ENCODE measurements at places on chromosomes 4 and X.

DNA sequence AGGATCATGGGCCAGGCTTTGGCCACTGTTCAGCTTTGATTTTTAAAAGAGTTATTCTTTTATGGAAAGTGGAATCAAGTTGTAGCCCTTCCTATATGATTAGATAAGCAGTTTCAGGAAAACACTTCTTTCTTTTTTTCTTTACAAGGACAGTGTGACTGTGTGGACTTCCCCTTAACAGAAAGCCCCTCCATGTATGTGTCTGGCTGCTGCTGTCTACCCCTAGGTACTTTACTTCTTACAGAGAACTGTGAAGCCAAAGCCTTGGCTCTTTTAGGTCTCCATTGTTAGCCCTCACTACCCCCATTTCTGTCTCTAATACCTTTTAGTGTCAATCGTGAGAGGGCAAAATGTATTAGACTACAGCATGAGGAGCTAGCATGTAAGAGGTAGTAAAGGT lies 19.1 kb downstream of the VSIG1 start:
- H3K27ac ChIP-seq: no peak overlapping the region
- H3K27me3 ChIP-seq: no peaks in the 10 kb centered on the region
- H3K4me1 ChIP-seq: no peaks in the 10 kb centered on the region
- H3K36me3 ChIP-seq: peaks cover 2% of the 10 kb centered on the region
- no peak overlapping the region for H3K4me3 ChIP-seq

DNA sequence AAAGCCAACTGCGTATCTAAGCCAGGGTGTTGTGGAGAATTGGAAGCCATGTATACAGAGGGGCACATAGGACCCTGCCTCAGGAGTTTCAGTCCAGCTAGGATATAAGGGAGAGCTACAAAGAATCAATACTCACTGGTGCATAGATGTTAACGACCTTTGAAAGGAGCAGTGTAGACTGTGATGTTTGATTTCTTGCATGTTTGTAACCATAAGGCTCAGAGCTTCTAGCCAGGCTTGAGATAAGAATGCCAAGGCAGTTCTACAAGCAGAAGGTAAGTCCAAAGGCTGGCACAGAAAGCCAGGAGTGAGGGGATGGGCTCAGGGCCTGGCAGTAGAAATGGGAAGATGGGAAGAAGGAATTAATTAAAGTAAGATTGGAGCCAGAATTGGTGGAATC lies 75.7 kb downstream of the CC2D2A start:
- no peak for DNase-seq
- H3K4me1 ChIP-seq: peaks cover 10% of the 10 kb centered on the region
- peaks cover 5% of the 10 kb centered on the region for H3K36me3 ChIP-seq
- H3K27ac ChIP-seq: no peak overlapping the region

- H3K36me3 ChIP-seq: no peaks in the 10 kb centered on the region
- H3K27me3 ChIP-seq: no peaks in the 10 kb centered on the region
- H3K27ac ChIP-seq: no peak overlapping the region
Measured at GRCh38 chr4:37001688-37002436, 242.7 kb upstream of the NWD2 start.

DNA sequence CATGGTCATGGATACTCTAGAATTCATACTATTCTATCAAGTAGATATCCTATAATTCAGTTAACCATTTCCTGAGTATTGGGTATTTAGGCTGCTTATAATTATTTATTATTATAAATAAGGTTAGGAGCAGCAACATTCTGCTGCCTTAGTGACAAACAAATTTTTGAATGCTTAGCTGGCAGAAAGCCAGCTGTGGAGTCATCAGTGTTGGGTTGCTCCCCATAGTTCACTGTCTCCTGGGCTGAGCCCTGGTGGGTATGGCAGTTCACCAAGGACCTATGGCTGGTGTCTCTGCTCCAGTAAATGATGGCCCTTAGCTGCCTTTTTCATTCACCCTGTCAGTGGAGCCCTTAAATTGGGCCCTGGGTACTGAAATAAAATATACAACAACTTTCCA lies 61.8 kb downstream of the SMARCA5 start:
- H3K27me3 ChIP-seq: no peaks in the 10 kb centered on the region
- no peak overlapping the region for H3K4me3 ChIP-seq
- no peak overlapping the region for H3K27ac ChIP-seq
- H3K4me1 ChIP-seq: no peaks in the 10 kb centered on the region
- no peak for DNase-seq
- H3K36me3 ChIP-seq: peaks cover 8% of the 10 kb centered on the region

DNA sequence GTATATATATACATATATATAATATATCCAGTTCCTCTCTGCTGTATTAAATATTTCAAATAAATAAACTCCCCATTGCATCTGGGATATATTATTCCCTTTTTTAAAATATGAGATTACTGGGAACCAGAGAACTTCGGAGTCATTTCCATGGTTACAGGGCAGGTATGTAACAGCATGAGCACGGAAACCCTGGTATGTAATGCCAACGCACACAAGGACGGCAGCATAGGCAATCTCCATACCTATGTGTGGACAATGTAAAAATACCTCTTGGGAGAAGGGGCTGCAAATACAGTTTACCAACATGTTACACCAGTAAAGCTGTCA lies 62.8 kb downstream of the NUDT10 start:
- no peak for DNase-seq
- peaks cover 4% of the 10 kb centered on the region for H3K36me3 ChIP-seq
- peaks cover 5% of the 10 kb centered on the region for H3K4me1 ChIP-seq
- H3K27me3 ChIP-seq: no peaks in the 10 kb centered on the region
- no peak overlapping the region for H3K27ac ChIP-seq

GRCh38 chrX:18887825-18888212 lies 96.1 kb downstream of the PHKA2 start:
- no peaks in the 10 kb centered on the region for H3K27me3 ChIP-seq
- peaks cover 19% of the 10 kb centered on the region for H3K4me1 ChIP-seq
- H3K27ac ChIP-seq: no peak overlapping the region
- no peak overlapping the region for H3K4me3 ChIP-seq

- no peaks in the 10 kb centered on the region for H3K36me3 ChIP-seq
- DNase-seq: no peak
- no peaks in the 10 kb centered on the region for H3K27me3 ChIP-seq
- peaks cover 8% of the 10 kb centered on the region for H3K4me1 ChIP-seq
Measured at GRCh38 chrX:68823413-68824151, 5.2 kb upstream of the EFNB1 start.

DNA sequence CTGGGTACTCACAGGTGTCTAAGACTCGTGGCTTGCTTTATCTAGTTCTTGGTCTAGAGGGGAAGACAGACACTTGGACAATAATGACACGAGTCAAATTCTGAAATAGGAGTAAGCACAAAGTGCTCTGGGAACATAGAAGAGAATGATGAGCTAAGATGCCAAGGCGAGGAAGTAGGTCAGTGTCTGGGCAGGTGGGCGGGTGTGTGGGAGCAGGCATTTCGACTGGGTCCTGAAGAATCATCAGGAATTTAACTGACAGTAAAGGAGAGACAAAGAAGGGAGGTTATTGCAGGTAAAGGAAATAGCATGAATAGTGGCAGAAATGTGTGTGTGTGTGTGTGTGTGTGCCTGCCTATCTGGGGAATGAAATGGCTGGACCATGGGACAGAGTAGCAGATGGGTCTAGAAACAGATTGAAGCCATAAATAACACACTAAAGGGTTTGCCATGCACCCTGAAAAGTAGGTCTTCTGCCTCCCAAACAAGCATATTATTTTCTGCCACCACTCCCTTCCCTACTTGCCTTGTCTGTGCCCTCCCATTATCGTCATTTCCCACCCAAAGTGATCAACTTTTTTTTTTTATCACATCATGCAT lies 58.4 kb upstream of the SLC25A43 start:
- no peak for DNase-seq
- no peaks in the 10 kb centered on the region for H3K36me3 ChIP-seq
- H3K27me3 ChIP-seq: peaks cover 6% of the 10 kb centered on the region

GRCh38 chrX:114619874-114620273 lies 36.0 kb downstream of the HTR2C start:
- DNase-seq: no peak
- no peak overlapping the region for H3K27ac ChIP-seq
- H3K27me3 ChIP-seq: no peaks in the 10 kb centered on the region
- no peaks in the 10 kb centered on the region for H3K36me3 ChIP-seq

DNA sequence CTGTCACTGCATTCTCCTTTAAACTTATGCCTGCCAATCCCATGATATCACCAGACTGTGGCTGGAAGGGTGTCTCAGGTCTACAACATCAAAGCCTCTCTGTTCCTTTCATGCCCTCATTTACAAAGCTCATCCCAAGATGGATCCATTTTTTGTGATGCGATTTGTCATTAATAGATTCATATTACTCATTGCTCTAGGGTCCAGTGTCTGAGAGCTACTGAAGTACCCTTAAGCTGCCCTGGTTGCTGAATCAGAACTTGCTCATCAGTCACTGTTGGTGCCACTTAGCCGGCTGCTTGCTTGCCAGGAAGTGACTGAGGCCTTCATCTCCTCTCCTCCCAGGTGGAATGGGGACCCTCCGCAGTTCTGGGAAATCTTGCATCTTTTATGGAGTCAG lies 395.5 kb upstream of the BOD1L1 start:
- H3K4me3 ChIP-seq: no peak overlapping the region
- H3K27ac ChIP-seq: no peak overlapping the region
- no peaks in the 10 kb centered on the region for H3K36me3 ChIP-seq
- no peaks in the 10 kb centered on the region for H3K4me1 ChIP-seq

DNA sequence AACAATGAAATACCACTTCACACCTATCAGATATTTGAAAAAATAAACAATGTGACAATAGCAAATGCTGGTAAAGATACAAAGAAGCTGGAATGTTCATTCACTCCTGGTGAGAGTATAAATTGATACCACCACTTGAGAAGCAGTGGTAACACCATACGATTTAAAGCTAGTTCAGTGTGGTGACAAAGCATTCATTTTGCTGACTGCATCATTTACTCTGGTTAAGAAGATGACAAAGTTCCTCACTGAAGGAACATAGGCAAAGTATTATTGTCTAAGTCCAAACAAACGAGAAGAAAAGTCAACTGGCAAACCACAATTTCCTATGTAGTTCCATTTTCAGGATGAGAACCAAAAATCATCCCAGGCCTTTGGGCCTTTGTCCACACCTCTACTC lies 102.5 kb downstream of the GEMIN8 start:
- H3K4me3 ChIP-seq: no peak overlapping the region
- H3K4me1 ChIP-seq: no peaks in the 10 kb centered on the region

DNA sequence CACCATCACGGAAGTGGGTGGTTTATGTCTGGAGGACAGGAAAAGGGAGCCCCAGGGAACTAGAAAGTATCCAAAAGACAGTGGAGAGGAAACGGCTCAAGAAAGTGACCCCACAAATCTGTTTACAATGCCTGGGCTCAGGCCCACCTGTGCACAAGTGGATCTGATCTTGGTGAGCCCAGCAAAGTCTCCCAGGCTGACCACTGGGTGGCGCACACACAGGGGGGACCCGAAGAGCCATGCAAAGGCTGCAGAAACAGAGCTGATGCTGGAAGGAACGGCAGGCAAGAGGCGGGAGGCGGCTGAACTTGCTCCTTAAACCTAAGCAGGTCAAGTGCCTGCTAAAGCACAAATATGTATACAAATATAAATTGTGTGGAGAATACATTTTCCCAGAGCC lies 9.6 kb downstream of the HAUS7 start:
- peaks cover 18% of the 10 kb centered on the region for H3K36me3 ChIP-seq
- H3K4me3 ChIP-seq: no peak overlapping the region
- H3K27me3 ChIP-seq: no peaks in the 10 kb centered on the region
- no peaks in the 10 kb centered on the region for H3K4me1 ChIP-seq

- no peaks in the 10 kb centered on the region for H3K36me3 ChIP-seq
- no peak overlapping the region for H3K27ac ChIP-seq
- no peaks in the 10 kb centered on the region for H3K27me3 ChIP-seq
Measured at GRCh38 chr4:136636155-136636554, 896.1 kb downstream of the PCDH18 start.

DNA sequence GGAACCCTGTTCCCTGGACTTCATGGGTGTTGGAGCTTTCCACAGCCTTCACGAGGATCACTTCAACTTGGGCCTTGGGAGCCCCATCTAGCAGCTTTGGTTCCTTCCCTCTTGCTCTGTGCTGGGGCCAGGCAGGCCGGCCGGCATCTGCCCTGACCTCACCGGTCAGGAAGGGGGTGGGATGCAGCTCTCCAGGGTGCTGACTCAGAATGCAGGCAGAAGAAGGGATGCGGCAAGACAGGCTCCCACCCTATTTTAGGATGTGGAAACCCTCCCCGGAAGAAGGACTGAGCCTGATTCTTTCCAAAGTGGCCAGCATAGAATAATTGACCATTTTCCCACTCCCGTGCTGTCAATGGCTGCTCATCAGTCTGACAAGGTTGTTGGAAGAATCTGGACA lies 47.1 kb downstream of the FHDC1 start:
- H3K4me3 ChIP-seq: no peak overlapping the region
- no peak overlapping the region for H3K27ac ChIP-seq
- H3K4me1 ChIP-seq: no peaks in the 10 kb centered on the region
- no peak for DNase-seq

- no peaks in the 10 kb centered on the region for H3K27me3 ChIP-seq
- H3K27ac ChIP-seq: no peak overlapping the region
- H3K4me1 ChIP-seq: no peaks in the 10 kb centered on the region
- no peak overlapping the region for H3K4me3 ChIP-seq
- no peaks in the 10 kb centered on the region for H3K36me3 ChIP-seq
Measured at GRCh38 chr4:156771171-156771837, 200.3 kb downstream of the PDGFC start.

DNA sequence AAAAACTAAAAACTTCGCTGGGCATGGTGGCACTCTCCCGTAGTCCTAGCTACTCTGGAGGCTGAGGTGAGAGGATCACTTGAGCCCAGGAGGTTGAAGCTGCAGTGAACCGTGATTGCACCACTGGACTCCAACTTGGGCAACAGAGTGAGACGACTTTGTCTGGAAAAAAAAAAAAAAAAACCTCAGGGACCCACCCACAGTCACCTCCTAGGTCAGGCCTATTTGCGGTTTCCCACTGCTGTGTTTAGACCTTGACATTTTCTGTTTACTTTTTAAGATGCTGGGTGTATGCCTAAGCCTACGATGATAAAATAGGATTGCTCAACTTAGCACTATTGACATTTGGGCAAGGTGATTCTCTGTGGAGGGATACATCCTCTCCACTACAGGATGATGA lies 197.4 kb upstream of the TBL1X start:
- H3K27ac ChIP-seq: no peak overlapping the region
- no peaks in the 10 kb centered on the region for H3K27me3 ChIP-seq
- no peak overlapping the region for H3K4me3 ChIP-seq
- DNase-seq: no peak
- H3K4me1 ChIP-seq: no peaks in the 10 kb centered on the region

DNA sequence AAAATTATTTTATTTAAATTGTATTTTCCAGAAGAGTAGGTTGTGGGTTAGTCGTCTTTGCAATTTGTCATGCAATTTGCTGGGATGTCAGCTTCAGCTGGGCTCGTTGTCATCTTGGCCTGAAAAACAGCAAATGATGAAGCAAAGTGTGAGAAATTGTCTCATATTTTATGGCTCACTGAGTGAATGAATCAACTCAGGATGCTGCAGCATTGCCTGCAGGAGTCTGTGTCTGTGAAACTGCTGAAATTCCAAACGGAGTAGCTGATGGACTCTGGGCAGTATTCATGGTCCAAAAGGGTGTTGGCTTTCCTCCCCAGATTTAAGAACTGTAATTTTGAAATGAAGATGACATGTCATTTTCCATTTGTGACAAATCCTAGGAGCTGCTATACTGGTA lies 37.2 kb downstream of the CXCL8 start:
- DNase-seq: no peak
- H3K36me3 ChIP-seq: no peaks in the 10 kb centered on the region
- no peaks in the 10 kb centered on the region for H3K27me3 ChIP-seq
- H3K4me1 ChIP-seq: no peaks in the 10 kb centered on the region
